Progenitor cell of endocrine pancreas (in vitro differentiated cells): ENCODE measurements at places on chromosomes 13 and 19. TPM values are rescaled to one million over a fixed set of nuclear protein-coding genes. Genes with fewer than 3 reads are reported as not detected.

DNA sequence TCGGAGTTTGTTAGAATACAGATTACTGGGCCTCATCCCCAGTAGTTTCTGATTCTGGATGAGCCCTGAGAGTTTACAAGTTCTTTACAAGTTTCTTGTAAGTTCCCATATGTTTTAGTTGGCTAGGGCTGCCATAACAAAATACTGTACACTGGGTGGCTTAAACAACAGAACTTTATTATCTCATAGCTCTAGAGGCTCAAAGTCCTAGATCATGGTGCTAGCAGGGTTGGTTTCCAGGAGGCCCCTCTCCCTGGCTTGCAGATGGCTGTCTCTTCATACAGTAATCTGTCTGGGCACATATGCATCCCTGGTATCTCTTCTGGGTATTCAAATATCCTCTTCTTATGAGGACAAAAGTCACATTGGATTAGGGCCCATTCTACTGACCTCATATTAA, 167.2 kb downstream of the KLF5 start:
- DNase-seq = no peak

DNA sequence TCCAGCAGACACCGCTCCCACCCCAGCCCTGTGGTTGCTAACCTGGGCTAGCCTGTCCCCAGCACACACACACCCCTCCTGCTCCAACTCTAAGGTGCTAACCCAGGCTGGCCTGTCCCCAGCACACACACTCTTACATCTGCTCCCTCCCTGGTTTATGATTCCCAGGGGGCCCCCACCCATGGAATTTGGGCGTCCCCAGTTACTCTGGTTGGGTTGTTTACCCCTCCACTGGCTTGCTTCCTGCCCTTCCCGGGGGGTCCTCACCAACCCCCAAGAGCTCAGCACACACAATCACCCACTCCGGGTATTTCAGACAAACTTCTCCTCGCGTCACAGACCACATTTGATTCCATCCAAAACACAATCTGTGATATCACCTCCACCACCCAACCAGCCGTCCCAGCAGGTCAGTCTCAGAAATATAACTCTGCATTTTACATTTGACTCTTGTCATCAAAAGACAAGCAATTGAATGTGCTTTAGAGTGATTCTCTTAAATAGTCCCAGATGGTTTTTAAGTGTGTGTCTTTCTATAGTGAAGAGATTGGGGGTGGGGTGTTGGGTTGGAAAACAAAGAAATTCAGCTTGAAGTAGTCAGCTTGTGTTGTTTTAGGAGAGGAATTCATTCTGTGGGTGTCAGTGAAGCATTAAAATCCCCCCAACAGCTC, 20.1 kb downstream of the COL4A2 start:
- no peak for DNase-seq

DNA sequence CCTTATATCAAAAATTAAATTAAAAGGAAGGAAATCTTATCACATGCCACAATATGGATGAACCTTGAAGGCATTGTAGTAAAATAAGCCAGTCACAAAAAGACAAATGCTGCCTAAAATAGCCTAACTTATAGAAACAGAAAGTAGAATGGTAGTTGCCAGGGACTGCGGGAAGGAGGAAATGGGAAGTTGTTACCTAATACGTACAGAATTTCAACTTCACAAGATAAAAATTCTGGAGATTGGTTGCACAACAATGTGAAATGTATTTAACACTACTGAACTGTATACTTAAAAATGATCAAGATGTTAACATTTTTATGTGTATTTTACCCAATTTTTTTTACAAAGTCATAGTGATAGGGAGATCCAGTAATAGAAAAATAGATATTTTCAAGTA, 10.2 kb upstream of the N4BP2L2 start:
- DNase-seq = no peak

- no peak for DNase-seq
Measured at GRCh38 chr13:30334663-30335386, 27.5 kb upstream of the KATNAL1 start.

IGFL1 gene
- total RNA-seq = not detected in 2 replicates

DNA sequence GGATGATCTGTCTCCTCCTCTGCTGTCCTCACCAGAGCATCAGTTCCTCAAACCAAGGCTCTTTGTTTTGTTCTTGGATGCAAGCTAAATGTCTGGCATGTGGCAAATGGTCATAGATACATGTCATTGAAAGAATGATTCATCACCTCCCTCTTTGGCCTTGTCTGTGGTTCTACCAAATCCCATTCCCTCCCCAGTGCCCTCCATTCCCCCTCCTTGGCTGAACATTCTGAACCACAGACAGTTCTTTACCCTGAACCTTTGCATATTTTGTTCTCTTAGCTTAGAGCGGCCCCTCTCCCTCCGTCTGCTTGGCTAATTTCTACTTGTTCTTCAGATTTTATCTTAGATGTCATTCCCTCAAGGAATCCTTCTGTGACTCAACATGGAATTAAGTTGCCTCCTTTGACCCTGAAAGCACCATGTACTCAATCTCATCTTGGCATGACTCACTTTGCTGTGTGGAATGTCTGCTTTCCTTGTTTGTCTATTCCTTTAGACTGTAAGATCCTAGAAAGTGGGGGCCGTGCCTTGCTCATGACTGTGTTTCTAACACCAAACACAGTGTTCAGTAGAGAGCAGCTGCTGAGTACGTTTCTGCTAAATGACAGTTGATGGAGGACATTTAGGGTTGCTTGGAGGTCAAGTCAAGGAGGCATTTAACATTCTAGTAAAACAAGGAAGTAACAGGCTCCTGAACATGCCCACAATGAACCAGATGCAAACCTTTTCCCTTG, 8.1 kb downstream of the ALOX5AP start:
- DNase-seq = no peak

DNA sequence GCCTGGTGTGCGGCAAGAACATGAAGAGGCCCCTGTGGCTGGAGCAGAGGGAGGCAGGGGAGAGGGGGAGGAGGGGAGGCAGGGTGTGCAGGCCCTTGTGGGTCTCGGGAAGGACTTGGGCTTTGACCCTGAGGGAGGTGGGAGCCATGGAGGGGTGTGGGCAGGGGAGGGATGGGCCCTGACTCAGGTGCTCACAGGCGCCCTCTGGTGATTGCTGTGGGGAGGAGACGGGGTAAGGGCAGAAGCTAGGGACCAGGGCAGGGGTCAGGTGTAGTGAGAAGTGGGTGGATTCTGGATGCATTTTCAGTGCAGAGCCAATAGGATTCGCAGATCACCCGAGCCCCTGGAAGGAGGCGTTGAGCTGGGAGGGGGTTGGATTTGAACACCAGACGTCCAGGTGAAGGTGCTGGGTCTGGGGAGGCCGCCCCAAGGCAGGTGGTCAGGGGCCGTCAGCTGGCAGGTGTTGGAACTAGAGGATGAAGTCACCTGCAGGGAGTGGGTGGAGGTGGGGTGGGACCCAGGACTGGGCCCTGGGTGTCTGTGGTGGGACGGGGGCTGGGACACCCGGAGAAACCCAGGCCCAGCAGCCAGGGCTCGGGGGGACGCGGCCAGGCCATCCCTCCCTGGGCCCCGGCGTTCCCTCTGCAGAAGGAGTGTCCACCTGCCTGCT, 185.4 kb downstream of the KDM4B start:
- DNase-seq = peak; percentile 45

VSIG10L gene
- 6.3 and 7.0 TPM in 2 replicates for total RNA-seq

NLRP11 gene
- total RNA-seq = not detected in 2 replicates

ALOX5AP gene
- total RNA-seq = not detected in 2 replicates

- no peak for DNase-seq
Measured at GRCh38 chr19:1828279-1829238, 16.5 kb upstream of the ATP8B3 start.

- DNase-seq = peak; percentile 37
Measured at GRCh38 chr19:39497996-39498797, 550 bp upstream of the DLL3 start.

COPE gene
- 189 and 192 TPM in 2 replicates for total RNA-seq

DNA sequence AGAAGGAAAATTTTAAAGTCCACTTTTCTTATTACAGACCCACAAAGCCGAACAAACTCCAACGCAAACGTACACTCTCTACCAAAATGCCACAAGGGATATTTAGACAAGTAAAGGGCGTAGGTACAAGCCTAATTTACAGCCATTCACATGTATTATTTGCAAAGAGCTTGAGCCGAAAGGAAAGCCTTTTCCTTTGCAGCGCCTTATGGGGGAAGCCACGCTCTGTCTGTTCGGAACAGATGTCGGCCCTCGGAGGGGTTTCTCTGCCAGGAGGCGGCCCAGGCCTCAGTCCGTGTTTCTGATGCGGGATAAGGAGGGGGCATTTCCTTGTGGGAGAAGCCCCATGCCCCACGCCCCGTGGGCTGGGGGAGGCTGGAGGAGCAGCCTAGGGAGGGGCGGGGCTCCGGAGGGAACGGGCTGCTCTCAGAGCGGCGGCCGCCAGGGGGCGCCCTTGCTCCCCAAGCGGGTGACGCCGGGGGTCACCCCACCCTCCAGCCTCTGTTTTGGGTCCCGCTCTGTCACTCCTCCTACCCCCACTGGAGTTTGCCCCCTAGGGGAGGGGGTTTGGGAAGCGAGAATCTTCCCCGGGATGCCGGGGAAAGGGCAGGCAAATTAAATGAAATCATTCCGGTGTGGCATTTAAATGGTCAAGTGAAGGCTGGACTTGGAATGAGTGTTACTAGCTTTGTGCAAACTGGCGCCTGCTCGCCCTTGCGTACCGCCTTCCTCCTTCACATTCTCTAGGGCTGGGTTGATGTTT, 2.9 kb downstream of the HTR2A start:
- DNase-seq = peak; percentile 66

- DNase-seq = no peak
Measured at GRCh38 chr13:43273362-43273761, 250.0 kb downstream of the DNAJC15 start.
